ENCODE measurements at places on chromosomes 6 and 20. TPM values are rescaled to one million over a fixed set of nuclear protein-coding genes. Genes with fewer than 3 reads are reported as not detected.
A peak's percentile ranks its signal among the peaks of the same experiment; 100 is the strongest.

GRCh38 chr6:10278746-10279145 is 136.1 kb downstream of the TFAP2A start:
- DNase-seq: no peak

DNA sequence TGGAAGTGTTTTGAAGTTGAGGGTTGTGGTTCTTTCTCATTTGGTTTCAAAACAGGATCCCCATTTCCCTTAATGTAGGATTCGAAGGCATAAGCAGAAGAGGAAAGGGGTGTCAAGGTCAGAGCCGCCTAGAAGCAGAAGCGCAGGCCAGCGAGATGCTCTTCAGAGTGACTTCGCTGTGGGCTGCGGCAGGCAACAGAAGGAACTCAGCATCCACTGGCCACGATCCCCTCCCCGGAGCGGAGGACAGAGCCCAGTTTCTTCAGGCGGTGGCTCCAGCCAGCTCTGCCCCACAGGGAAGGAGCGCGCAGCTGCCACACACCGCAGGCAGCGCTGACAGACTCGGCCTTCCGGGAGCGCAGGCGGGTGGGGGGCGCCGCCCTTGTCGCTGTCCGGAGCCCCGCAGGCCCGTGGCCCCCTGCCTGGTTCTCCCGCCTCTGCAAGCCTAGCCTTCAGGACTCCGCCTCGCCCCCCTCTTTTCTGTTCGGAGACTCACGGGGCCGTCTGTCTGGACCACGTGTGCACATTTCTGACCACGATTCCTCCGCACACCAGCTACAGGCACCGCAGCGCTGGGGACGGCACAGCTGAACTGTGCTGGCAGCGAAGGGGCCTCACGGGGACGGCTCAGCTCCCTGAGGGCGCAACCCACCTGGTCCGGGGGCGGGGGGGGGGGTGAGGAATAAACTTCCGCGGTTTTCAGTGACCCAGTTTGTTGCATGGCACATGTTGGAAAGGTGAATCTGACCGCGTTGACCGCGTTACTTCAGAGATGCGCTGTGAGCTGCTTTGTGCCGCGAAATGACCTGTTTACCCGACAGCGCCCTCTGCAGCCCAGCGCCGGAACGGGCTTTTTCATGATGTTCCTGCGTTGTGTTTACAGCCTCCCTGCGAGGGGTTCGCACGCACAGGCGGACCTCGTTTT is 26.1 kb downstream of the TTLL2 start:
- peak; percentile 80 for DNase-seq

DNA sequence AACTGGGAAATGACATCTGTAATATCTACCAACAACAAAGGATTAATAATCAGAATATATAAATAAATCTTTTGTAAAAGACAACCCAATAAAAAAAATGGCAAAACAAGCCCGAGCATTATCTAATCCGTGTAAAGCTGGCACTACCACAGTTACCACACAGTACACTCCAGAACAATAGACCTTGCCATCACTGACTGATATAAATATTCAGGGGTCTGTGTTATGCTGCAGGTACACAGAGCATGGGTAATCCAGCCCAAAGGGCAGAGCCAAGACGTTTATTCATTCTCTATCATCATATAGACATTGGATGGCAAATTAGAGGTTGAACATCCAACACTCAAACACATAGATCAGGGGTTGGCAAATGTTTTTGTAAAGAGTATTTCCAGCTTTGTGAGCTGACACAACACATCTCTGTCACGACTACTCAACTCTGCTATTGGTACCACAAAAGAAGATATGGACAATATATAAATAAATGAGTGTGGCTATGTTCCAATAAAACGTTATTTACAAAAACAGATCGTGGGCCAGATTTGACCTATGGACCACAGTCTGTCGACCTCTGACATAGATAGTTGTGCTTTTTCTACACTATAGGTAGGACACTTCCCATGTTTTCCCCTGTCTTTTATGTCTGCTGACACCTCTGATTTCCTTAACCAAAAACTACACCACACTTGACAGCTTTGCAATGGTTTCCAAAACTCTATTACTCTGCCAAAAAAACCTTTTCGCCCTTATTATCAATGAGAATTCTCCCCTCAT is 4.5 kb downstream of the NCOA6 start:
- DNase-seq: no peak

DNA sequence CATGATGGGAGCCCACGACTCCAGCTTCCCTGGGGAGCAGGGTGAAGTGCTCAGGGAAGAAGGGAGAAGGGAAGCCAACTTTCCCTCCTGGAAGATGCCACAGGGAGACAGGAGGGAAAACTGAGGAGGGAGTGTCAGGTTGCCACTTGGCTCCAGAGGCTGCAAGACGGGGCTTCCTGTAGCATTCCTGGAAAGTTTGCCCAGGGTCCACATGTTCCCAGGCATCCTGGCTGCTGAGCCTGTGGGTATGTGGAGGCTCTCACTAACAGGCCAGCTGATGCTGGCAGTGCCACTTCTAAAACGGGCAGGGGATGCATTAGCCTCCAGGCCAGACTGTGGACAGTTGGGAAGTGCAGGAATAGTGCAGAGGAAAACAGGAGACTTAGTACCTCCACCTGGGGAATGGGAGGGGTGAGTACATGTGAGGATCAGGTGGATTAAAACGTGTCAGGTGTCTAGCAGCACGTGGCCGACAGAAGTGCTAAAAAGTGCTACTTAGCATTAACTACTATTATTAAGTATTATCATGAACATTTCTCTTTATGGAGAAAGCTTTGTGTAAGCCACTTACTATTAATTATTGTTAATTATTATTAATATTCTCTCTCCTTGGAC is 33.2 kb downstream of the BANF2 start:
- no peak for DNase-seq

DNA sequence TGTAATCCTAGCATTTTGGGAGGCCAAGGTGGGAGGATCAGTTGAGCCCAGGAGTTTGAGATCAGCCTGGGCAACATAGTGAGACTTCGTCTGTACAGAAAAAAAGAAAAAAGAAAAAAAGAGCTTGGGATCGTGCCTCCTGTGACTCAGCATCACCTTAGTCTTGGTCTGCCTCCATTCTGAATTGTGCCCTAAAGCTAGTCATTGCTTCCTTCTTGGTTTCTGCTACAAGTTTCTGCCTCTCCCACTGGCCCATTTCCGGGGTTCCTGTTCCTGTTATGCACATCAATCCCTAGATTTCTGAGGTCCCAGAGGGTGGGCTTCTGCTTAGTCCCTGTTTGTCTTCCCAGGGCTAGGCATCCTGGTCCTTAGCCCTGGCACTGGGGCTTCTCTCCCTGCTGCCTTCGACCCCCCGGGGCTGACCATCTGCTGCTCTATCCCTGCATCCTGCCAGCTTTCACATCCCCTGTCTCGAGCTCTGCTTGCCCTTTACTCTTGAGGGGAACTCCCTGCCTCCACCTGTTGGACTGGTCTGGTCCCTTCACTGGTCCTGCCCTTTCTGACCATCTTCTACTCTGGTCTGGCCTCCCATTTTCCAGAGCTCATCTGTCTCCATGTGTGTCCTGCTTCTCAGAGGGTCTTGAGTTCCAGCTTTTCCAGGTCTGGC is 77.5 kb upstream of the ESR1 start:
- no peak for DNase-seq

DNA sequence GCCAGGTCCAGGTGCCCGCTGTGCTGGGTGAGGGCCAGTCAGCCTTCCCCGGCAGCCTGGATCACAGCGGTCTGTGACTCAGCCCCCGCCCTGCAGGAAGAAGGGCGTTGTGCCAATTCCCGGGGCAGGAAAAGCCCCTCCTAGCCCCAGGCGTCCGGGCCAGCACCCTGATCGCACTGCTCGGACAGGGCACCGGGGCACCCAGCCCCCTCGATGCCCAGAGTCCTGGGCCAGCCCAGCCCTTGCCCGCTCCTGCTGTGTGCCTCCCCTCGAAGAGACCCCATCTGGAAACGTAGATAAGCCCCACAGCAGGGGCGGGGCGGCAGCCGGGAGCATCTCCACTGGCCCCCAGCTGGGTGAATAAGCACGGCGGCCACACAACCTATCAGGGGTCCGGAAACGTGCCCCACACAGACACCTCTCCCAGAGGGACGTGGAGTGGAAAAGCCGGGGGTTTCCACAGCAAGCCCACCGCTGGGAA is 9.9 kb downstream of the LAMA5 start:
- peak; percentile 66 for DNase-seq

- DNase-seq: no peak
These were observed 92.8 kb downstream of the ESR1 start for GRCh38 chr6:151900256-151900655.

GRCh38 chr6:89817481-89817880 is 2.1 kb downstream of the MDN1 start:
- no peak for DNase-seq

The REPS1 gene
- 26.2 TPM for polyA plus RNA-seq

The PREX1 gene
- polyA plus RNA-seq: 5.3 TPM

All from SK-N-SH (cell line).